ENCODE measurements at places on chromosomes 12 and 14.

DNA sequence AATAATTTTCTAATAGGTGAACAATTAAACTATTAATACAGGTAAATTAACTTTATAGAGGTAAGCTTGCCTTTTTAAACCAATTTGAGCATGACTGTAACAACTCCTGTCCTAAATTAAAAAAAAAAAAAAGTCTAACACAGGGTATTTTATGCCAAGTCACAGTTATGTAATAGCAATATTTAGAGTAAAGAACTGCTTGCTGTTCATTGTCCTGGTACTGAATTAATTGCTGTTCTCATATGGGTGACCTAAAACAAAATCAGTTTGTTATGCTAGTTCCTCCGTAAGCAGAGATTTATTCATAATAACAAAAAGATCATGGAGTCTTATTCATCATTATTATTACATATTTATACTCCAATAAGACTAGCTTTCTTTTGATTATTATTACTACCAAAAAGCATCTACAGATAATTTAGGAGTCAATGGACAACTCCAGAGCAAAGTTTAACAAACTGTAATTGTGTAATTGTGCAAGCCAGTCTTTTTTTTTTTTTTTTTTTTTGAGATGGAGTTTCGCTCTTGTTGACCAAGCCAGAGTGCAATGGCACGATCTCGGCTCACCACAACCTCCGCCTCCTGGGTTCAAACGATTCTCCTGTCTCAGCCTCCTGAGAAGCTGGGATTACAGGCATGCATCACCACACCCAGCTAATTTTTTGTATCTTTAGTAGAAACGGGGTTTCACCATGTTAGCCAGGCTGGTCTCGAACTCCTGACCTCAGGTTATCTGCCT is 98.3 kb downstream of the ITPR2 start:
- DNase-seq = no peak

GRCh38 chr12:26798023-26798422 is 35.0 kb downstream of the ITPR2 start:
- DNase-seq = no peak

- no peak for DNase-seq
Observed at GRCh38 chr14:52310541-52310940, 3.6 kb upstream of the PTGER2 start.

GRCh38 chr12:62907561-62907960 is 27.4 kb downstream of the PPM1H start:
- no peak for DNase-seq

- DNase-seq = no peak
Observed at GRCh38 chr12:19288603-19289244, 150.6 kb upstream of the AEBP2 start.

GRCh38 chr12:77720258-77720657 is 110.4 kb upstream of the NAV3 start:
- DNase-seq = no peak

GRCh38 chr12:108324351-108325017 is 14.6 kb downstream of the CMKLR1 start:
- no peak for DNase-seq

DNA sequence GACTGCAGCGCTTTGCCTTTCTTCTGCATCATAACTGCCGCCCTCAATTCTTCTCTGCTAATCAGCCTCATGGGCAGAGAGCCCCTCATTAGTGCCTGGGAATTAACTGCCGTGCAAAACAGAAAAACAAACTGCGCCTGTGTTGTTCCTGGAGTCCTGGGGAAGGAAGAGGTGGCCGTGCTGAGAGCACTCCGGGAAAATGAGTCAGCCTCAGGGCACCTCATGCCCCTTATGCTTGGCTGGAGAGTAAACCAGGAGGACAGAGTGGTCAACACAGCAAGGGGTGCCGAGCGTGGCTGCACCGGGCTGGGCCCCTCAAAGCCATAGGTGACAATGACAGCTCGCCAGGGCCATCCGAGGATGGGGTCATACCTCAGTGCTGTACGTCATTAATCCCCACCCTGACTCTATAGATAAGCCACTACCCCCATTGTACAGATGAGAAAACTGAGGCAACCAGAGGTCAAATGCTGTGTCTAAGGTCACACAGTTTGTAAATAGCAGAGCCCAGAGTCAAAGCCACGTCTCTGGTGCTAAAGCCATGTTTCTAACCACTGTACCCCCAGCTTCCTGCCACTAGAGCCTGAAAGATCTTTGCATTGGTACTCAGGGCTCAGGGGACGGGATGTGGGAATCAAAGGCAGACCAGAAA is 74.4 kb downstream of the RIMBP2 start:
- DNase-seq = no peak

- DNase-seq = no peak
Observed at GRCh38 chr14:58763210-58763609, 125.4 kb downstream of the DACT1 start.

DNA sequence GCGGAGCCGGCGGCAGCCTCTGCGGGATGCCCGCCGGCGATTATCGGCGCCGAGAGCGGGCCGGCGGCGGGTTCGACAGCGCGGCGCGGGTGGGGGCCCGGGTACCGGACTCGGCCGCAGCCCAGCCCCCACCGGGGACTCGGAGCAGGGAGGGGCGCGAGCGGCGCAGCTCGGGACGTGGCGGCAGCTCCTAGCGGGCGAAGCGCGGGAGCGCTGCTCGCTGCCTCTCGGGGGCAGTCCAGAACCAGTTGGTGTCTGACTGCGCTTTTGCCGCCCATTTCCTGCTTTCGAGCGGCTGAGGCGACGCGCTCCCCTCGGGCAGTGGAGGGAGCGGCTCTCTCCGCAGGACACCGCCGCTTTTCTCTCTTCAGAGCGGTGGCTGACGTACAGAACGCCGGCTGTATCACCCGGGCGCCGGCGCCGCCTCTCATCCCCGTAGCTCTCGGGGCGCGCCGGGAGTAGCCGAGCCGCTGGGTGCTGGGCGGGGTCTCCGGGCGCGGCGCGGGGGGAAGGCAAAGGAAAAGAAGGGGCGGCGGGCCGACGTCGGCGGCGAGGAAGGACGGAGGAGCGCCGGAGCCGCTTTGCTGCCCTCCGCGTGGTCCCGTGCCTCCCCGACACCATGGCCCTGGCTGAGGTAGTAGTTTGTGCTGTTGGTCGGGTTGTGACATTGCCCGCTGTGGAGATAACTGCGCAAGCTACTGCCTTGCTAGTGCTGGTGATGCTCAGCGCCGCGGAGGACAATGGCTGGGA is 136.6 kb downstream of the MON2 start:
- DNase-seq = peak; percentile 100

DNA sequence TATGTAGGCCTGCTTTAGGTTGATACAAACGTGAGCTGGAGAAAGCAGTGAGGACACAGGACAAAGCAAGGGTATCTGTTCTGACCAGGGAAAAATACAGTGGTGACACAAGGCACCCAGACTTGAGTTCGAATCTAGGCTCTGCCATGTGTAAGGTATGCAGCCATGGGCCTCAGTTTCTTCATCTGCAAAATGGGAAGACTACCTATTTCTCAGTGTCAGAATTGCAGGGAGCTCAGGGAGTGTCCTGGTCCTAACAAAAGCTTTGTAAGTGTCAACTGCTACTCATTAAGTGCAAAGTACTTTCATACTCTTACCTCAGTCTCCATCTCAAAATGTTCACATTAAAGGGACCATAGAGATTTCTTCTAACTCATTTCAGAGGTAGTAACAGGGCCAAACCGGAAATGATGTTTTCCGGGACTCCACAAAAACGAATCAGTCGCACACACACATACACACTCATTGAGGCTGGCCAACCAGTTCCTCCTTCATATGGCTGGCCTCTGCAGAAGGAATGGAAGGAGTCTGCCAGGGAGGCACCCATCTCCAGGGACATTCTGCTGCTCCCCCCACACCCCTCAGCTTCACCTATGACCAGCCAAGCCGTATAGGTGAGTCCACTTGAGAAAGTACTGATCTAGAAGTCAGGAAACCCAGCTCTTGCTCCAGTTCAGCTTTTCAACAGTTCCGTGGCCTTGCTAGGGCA is 7.8 kb downstream of the CTDSP2 start:
- DNase-seq = no peak

DNA sequence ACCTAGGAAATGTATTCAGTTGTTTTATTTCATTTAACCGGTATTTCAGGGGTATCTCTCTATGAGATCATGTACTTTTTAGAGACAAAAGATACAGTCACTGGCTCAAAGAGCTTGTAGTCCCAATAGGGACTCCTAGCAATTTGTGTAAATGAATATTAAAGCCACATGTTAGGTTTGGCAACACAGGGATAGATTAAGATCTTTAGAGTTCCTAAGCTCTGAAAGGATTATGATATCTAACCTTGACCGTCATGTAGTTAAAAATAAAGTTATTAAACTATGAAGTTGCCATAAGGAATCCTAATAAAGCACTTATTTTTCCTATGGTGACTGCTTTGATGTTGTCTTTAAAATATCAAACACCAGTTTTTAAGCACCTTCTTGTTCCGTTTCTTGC is 100.4 kb upstream of the FGD4 start:
- no peak for DNase-seq

GRCh38 chr12:132284827-132285741 is 44.3 kb downstream of the GALNT9 start:
- no peak for DNase-seq

- peak; percentile 4 for DNase-seq
Observed at GRCh38 chr12:93571365-93571924, 1.0 kb upstream of the SOCS2 start.

GRCh38 chr14:36105401-36105800 is 71.1 kb downstream of the PTCSC3 start:
- no peak for DNase-seq

GRCh38 chr14:71049435-71050133 is 142.3 kb downstream of the PCNX1 start:
- DNase-seq = no peak

DNA sequence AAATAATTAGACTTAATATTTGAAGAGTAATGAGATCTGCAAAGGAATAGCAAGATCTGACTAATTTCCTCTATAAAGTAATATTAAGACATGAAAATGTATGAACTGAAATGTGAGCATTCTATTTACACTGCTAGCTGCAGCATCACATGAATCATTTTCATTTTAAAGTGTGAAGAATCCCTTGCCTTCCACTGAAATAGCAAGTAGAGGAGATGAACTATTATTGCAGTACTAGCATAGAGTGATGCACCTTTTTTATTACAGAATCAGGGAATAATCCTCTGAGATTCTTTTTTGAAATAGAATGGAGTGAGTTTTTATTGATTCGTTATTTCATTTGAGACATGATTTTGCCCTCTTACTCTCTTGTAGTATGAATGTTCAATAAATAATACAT is 281.9 kb upstream of the NAV3 start:
- no peak for DNase-seq

- DNase-seq = no peak
Observed at GRCh38 chr14:24556756-24557155, 19.3 kb downstream of the CTSG start.

- no peak for DNase-seq
Observed at GRCh38 chr12:104873374-104873773, 84.7 kb downstream of the SLC41A2 start.

- DNase-seq = no peak
Observed at GRCh38 chr12:45987340-45987727, 3.0 kb downstream of the SCAF11 start.

GRCh38 chr14:74979442-74980397 is 23.0 kb upstream of the EIF2B2 start:
- no peak for DNase-seq

Data from GOT3 (cell line).